ENCODE measurements at places on chromosomes 3 and 15.

- H3K27ac ChIP-seq: no peak overlapping the region
- DNase-seq: peak; percentile 33
- no peak overlapping the region for H3K4me3 ChIP-seq
- H3K27me3 ChIP-seq: no peaks in the 10 kb centered on the region
- no peaks in the 10 kb centered on the region for H3K36me3 ChIP-seq
- H3K4me1 ChIP-seq: no peaks in the 10 kb centered on the region
These were observed 9.7 kb downstream of the ITIH4 start for GRCh38 chr3:52820736-52821135.

GRCh38 chr3:42472555-42472954 is 29.9 kb upstream of the VIPR1 start:
- no peaks in the 10 kb centered on the region for H3K4me1 ChIP-seq
- no peak overlapping the region for H3K4me3 ChIP-seq
- H3K27me3 ChIP-seq: no peaks in the 10 kb centered on the region
- no peak overlapping the region for H3K27ac ChIP-seq
- no peaks in the 10 kb centered on the region for H3K36me3 ChIP-seq

DNA sequence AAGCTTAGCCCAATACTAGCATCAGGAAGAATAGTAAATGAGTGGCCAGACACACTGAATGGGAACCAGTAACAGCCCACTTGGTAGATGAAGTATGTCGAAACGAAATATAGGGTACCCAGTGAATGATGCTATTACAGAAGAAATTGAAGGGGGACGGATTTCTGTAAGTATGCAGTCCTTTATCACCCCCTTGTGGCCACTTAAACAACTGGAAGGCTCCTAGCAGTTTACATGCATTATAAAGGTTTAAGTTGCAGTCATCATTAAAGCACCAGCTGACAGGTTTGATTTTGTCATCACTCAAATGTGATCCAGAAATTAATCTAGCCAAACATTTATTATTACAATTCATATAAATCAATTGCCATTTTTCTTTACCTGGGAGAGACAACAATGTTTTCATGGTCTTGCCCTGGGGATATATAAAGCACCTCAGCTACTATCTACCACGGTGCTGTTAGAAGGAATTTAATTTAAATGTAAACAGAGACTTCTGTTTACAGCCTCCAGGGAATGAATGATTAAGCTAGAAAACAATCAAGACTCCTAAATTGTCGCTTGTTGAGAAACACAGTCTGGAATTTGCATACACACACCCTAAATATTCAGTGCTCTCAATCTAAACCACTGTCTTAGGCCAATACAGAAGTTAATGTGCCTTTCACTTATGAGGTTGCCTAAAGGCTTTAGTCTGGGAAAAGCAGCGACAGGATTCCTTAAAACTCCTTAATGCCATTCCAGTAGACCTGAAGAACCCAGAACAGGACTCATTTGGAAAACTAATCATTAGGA is 7.8 kb downstream of the EIF1B start:
- no peak overlapping the region for H3K4me3 ChIP-seq
- peaks cover 7% of the 10 kb centered on the region for H3K36me3 ChIP-seq

GRCh38 chr3:30640851-30641250 is 34.5 kb downstream of the TGFBR2 start:
- no peaks in the 10 kb centered on the region for H3K36me3 ChIP-seq
- H3K4me3 ChIP-seq: no peak overlapping the region
- H3K27me3 ChIP-seq: no peaks in the 10 kb centered on the region
- H3K4me1 ChIP-seq: no peaks in the 10 kb centered on the region
- no peak for DNase-seq

DNA sequence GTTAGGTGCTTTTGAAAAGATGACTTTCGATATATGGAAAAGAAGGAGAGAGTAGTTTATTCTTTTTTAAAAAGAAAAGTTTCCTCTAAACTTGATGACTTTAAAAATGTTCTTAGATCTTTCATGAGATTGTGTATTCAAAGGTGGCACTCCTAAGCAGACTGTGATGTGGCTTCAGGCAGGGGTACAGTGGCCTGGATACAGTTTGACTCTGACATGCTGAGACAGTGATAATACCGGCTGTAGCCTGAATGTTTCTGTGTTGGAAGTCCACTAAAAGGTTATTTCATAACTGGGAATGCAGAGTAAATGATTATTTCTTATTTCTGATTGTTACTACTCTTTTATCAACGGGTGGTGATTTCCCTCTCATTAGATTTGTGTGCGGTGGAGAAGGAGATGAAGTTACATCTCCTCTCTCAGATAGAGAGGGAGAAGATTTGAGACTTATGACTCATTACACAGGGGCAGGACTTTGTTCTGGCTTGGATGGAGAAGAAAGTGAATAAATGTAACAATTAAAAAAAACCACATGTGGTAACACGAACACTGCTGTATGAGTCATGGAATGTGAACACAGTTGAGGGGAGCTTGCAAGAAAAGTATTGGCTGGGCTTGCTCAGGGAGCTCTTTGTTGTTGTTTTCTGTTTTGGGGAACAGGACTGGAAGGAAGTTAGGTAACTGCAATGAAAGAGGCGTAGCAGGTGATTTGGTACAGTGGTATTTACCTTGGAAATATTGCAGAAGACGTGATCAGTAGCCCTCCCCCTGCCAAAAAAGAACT is 21.6 kb downstream of the SPTSSB start:
- no peaks in the 10 kb centered on the region for H3K27me3 ChIP-seq
- DNase-seq: no peak
- no peaks in the 10 kb centered on the region for H3K4me1 ChIP-seq
- H3K27ac ChIP-seq: no peak overlapping the region
- H3K36me3 ChIP-seq: no peaks in the 10 kb centered on the region
- H3K4me3 ChIP-seq: no peak overlapping the region

GRCh38 chr3:78887029-78887428 is 880.8 kb downstream of the ROBO1 start:
- H3K27me3 ChIP-seq: no peaks in the 10 kb centered on the region
- H3K4me3 ChIP-seq: no peak overlapping the region
- H3K27ac ChIP-seq: no peak overlapping the region

DNA sequence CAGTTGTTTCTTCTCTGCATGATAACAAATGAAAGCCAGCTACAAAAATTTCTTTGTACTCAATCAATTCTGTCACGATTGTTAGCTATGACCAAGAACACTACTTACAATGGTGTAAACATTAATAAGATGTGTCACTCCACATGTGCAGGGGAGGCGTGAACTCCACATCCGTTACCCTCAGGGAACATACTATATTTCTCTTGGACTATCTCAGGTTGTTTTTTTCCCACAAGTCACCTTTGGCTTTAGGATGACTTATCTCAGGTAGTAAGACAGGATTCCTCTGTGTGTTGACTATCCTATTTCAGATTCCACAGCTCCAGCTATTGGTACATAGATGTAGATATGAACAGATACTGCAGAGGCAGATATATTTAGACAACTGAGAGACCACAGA is 423.3 kb upstream of the GRM7 start:
- no peak for DNase-seq
- no peaks in the 10 kb centered on the region for H3K4me1 ChIP-seq
- H3K27ac ChIP-seq: no peak overlapping the region
- no peak overlapping the region for H3K4me3 ChIP-seq
- H3K36me3 ChIP-seq: no peaks in the 10 kb centered on the region
